ENCODE measurements at places on chromosomes 6 and 20. TPM values are rescaled to one million over a fixed set of nuclear protein-coding genes. Genes with fewer than 3 reads are reported as not detected.

Gene MCCD1
- not detected for polyA plus RNA-seq

- DNase-seq = peak; percentile 6
Measured at GRCh38 chr6:106975738-106976064, 1.2 kb upstream of the CD24 start.

Gene MUCL3
- polyA plus RNA-seq = 0.12 TPM

- DNase-seq = no peak
Measured at GRCh38 chr20:8143474-8143873, 11.4 kb downstream of the PLCB1 start.

Gene GPR6
- not detected for polyA plus RNA-seq

Gene PLG
- polyA plus RNA-seq = 0.71 TPM

DNA sequence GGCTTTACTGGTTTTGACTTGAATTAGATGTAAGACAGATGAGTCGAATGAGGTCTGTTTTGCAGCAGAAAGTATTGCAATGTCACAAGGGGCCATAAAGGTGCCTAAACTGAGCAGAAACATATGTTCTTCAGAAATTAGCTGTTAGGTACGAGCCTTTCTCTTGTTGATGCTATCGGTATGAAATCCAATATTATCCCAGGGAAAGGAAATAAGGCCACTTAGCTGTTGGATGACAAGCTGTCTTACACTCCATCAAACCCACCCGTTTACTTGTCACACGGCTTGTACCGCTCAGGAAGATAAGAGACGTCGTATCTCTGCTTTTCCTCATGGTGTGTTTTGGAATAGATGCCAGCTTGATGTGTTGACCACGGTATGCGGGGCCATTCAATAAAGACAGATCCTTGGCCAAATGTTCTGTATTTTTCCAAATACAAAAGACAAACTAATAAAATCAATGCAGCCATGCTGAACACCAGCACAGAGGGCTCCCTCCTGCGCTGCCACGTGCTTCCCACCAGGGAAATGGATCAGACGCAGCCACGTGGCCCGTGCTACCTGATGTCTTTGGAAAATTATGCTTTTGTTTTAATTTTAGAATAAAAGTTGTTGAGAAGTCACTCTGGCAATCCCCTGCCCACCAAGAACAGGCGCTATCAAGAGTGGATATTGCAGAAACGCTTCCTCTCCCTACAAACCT lies 255.9 kb upstream of the SULF2 start:
- DNase-seq = peak; percentile 59

DNA sequence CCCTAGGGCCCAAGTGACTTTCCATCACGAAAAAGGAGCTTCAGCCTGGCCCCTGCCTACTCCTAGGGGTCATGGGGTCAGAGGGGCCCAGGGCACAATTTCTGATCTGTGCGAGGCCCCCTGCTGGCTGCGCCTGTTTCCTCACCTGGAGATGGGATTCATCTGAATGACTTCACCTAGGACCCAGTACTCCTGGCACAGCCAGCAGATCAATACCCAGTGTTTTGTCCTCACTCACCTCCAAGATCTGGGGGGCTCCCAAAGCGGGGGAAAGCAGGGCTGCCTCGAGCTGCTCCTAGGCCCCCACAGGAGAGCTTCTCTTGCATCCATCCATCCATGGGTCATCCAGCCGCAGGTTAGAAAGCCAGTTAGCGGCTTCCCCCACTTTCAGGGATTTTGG lies 33.8 kb downstream of the CD40 start:
- no peak for DNase-seq

DNA sequence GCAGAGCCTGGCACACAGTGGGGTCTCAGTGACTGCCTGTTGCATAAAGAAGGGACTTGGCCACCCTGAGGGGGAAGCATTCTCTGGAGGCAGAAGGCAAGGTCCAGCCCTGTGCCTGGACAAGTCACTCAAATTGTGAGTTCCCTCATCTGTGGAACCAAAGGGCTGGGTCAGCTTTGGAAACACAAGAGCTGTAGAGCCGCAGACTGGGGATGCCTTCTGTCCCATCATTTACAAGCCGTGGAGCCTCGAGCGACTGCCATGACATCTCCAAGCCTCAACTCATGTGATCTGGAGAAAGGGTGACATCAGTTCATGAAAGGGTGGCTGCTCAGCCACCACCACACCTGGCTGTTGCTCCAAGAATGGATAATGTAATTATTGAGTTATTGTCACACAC lies 20.4 kb upstream of the SIRPD start:
- no peak for DNase-seq

All from cardiac muscle cell (in vitro differentiated cells and primary cell).